NCI-H2107 (cell line): ENCODE measurements at places on chromosomes 7 and 10.

GRCh38 chr7:155380221-155380861 is 77.6 kb upstream of the EN2 start:
- DNase-seq: peak; percentile 78

- no peak for DNase-seq
Observed at GRCh38 chr7:153470004-153470671, 582.1 kb upstream of the DPP6 start.

- DNase-seq: no peak
Observed at GRCh38 chr10:113042868-113043267, 92.8 kb downstream of the TCF7L2 start.

DNA sequence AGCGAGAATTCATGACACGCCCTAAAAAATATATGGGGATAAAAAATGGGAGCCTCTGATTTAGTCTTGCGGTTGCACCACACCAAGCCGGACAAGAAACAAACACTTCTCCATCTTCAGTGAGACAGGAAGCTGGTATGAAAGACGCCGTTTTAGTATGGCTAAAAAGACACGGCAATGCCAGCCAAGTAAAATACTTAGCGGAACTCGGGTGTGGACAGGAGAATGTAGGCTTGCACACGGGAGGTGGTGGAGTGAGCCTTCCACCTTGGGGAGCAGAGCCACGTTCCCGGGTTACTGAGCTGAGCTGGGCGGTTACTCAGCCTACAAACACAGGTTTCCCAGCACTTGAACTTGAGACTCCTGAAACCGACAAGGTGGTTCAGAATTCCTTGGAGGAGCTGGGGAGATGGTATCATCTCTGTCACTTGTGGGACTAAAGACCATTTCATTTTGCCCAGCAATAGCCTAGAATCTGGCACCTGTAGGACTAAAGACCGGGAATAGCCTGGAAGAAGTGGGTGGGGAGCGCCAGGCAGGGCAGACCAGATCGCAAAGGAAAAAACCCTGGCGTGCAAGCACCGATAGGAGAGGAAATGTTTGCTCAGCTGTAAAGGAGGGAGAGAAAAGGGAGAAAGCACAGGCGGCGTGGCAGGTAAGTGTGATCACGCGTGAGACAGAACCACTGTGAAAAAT is 34.8 kb upstream of the SEPHS1 start:
- DNase-seq: no peak

DNA sequence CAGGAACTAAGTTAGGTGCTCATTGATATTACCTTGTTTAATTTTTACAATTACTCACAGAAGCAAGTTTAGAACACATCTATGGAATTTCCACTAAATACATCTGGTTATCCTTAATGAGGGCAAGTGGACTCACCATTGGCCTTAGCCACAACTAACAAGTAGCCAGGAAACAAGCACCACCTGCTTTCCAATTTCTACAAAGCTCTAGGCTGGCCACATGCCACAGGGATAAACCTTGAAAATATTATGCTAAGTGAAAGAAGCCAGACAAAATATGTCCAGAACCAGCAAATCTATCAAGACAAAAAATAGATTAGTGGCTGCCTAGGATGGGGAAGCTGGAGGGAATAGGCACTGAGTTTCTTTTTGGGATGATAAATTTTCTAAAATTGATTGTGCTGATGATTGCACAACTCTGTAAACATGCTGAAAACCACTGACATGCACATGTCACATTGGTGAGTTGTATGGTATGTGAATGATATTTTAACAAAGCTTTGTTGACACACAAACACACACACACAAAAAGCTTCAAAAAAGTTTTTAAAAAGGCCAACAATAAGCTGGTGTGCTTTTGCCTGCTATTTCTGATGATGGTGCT is 179.4 kb downstream of the CPEB3 start:
- DNase-seq: no peak

- DNase-seq: no peak
Observed at GRCh38 chr7:142583446-142583845, 165.8 kb upstream of the PRSS1 start.

- peak; percentile 56 for DNase-seq
Observed at GRCh38 chr7:154879629-154880028, 123.3 kb downstream of the PAXIP1 start.

DNA sequence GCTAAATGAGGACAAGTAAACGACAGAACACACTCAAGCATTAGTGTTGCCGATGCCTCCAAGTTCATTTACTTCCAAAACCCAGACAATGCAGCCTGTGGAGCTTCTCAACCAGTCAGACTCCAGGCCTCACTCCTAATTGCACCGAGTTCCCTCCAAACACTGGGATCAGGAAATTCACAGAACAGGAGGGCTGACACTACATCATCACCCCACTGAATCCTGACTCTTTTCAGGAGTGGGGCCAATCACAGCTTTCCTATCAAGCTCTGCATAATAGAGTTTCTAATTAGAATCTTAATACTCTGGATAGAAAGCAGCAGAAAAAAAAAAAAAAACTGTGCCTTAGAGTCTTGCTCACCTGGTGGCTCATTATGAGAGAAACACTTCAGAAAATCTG is 103.7 kb downstream of the GLI3 start:
- DNase-seq: no peak

DNA sequence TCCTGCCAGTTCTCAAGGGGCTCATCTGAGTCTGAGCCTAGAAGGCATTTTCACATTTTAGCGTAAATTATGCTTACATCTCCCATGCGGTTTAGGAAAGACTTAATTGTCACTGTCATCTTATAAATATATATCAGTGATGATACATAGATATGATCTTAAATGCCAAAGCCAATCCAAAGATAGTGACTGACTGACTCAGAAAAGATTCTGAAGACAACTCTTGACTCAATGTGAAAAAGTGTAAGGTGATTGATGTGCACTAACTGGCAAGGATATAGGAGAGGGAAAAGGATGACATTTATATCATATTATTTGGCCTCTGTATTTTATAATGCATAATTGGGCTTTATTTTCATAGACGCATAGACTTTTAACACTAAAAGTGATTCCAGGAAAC is 84.9 kb upstream of the LRRN3 start:
- DNase-seq: no peak

GRCh38 chr7:44387389-44387788 is 62.0 kb upstream of the CAMK2B start:
- no peak for DNase-seq

GRCh38 chr7:79454361-79454960 is 994 bp upstream of the MAGI2 start:
- no peak for DNase-seq

DNA sequence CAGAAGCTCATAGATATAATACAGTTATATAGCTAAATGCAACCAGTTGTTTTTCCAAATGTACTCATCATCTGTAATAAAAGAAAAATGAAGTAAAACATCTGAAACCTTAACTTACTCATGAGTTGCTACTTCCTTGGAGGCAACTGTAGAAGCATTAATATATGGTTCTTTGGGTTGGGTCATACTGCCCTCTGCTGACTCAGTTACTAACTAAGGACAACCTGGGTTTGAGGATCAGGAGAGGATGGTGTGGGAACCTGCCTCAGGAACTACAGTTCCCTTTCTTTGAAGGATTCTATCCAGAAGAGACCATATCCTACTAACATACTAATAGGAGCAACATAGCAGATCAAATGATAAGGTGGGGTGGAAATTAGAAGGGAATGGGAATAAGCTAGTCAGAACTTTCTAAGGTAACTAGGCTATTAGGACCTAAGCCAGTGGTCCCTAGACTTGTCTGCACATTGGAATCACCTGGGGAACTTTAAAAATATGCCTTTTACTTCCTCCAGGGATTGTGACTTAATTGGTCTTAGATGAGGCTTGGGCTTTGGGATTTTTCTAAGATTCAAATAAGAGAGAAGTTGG is 20.7 kb downstream of the COX15 start:
- no peak for DNase-seq

DNA sequence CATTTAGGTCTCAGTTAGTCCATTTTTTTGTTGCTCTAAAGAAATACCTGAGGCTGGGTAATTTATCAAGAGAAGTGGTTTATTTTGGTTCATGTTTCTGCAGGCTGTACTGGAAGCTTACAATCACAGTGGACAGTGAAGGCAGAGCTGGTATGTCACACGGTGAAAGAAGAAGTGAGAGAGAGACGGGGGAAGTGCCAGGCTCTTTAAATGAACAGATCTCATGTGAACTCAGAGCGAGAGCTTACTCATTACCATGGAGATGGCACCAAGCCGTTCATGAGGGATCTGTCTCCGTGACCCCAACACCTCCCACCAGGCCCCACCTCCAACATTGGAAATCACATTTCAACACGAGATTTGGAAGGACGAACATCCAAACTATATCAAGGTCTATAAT is 18.9 kb upstream of the PNLIPRP3 start:
- DNase-seq: no peak

DNA sequence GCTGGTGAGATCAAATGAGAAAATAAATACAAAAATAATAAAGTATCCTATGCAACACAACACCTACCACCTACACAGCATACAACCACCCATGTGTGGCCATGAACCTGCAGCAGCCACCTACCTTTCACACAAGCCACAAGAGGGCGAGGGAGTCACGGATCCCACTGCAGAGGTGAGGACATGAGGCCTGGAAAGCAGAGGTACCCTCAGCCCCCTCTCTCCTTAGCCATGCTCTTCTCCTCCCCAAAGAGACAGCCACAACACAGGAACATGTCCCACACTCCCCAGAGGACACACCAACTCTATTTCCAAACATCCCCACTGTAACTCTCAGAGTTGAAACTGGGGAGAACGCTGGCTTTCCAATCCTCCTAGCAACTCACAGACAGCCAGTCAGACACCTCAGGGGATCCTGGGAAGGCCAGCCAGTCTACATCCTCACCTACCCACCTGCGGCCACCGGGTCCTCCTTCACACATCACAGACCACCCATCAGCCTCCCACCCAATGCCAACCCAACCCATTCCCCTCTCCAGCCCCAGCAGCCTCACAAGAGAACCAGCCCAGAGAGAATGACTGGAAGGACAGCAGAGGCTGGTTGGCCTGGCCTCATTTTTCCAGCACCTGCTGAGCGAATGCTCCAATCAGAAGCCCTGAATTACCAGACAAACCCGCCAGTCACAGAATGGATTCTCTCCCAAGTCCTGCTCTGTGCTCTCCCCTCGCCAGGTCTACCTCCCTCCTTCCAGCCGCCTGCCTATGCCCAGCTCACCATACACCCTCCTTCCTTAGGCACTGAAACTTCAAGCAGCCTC is 18.4 kb downstream of the DLG5 start:
- no peak for DNase-seq

GRCh38 chr7:105209870-105210269 is 178.9 kb downstream of the SRPK2 start:
- DNase-seq: no peak

GRCh38 chr10:21329995-21330627 is 195.4 kb downstream of the SKIDA1 start:
- DNase-seq: no peak

DNA sequence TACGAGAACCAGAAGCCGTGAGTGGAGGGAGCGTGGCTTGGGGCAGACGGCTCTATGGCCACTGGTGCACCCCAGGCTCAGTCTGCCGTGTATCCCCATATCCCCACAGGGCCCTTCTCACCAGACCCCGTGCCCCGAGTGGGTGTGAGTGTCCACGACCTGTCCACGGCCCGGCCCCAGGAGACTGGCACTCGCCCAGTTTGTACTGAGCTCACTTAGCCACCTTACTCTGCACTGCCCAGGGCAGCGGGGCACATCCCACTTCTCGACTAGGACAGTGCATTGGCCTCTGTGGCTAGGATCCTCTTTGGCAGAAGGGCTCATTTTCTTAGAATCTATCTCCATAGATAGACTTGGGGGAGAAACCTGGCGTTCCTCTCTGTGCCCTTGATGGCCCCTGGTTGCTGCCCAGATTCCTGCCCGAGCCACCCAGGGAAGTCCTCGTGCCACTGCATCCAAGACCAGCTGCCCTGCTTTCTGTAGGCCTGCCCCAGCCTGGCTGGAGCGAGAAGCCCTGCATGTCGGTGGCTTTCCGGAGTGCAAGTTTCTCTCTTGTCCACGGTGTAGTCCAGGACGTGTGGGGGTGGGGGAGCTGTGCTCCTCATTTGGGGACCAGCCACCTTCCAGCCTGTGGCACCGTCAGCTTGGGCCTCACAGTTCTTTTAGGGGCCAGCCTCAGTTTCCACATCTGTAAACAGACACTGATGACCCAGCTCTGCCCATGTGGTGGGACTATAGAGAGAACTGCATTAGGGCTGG is 11.9 kb downstream of the TMEM120A start:
- no peak for DNase-seq

- no peak for DNase-seq
Observed at GRCh38 chr7:80288175-80289122, 153.8 kb downstream of the GNAI1 start.

DNA sequence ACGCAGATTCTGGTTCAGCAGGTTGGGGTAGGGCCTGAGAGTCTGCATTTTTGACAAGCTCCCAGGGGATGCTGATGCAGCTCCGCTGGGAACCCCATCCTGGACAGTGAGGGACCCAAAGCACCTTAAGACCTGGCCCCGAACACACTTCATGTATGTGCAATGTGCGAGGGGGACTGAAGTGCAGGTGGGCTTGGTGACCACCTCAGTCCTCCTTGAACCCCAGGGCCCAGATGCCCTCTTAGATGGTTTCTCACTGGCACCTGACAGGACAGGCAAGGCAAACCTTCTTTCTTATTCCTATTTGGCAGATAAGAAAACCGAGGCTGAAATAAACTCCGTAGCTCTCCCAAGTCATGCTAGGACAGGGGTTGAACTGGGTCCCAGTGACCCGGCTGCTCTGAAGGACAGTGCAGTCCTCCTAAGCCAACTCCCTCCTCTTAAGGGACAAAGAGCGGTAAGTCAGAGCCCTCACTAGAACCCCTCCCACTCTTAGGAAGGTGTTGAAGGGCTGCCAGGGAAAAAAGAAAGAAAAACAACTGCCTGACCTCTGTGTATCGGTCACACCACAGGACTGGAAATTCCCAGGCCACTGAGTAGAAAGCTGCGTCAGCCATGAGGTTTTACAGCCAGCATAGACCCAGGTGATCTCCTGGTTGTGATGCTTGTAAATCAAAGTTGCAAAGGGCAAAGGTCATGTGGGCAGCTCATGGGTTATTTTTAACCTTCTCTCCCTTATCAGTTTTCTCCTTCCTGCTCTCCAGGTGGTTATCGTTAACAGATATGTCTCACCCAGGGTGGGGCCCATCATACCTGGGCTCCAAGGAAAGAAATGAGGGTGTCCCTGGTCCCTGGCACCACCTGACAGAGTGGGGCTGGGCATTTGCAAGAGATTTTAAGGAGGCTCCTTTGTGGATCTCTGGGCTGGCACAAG is 90.9 kb upstream of the SMNDC1 start:
- no peak for DNase-seq

DNA sequence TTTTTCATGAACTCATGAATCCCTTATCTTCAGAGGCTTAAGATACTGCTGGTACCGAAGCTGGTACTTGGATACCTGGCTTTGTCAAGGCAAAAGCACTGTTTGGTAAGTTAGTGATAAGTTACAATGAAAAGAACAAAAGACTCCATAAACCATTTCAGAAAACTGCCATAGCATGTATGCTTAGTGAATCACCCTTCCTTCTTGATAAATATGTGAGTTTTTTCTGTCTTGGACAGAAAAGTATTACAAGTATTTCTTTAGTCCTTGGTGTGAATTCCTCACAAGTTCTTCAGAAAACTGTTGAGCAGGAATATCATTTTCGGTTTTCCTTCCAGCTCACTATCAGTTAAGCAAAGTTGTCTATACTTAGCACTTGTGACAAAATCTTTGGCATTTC is 25.6 kb downstream of the PUS7 start:
- DNase-seq: no peak

- no peak for DNase-seq
Observed at GRCh38 chr7:924541-925231, 29.8 kb downstream of the ADAP1 start.

- DNase-seq: no peak
Observed at GRCh38 chr10:131206111-131206995, 105.2 kb downstream of the TCERG1L start.

- peak; percentile 9 for DNase-seq
Observed at GRCh38 chr10:11782793-11783557, 40.2 kb upstream of the PROSER2 start.

- DNase-seq: no peak
Observed at GRCh38 chr7:151732834-151733592, 143.9 kb downstream of the PRKAG2 start.
